ENCODE measurements at places on chromosomes 5 and 9. TPM values are rescaled to one million over a fixed set of nuclear protein-coding genes. Genes with fewer than 3 reads are reported as not detected.

The GPR21 gene
- total RNA-seq = 3.8 TPM

- H3K36me3 ChIP-seq = no peaks in the 10 kb centered on the region
- H3K4me1 ChIP-seq = peaks cover 29% of the 10 kb centered on the region
- peak; percentile 85 for DNase-seq
- H3K4me3 ChIP-seq = peak within 1 kb of the TSS; percentile 88
- peaks cover 9% of the 10 kb centered on the region for H3K27me3 ChIP-seq
- H3K27ac ChIP-seq = peak within 1 kb of the TSS; percentile 90
Observed at GRCh38 chr5:168528521-168529373, at the start of gene FBLL1. FBLL1 (plus strand) TSS chr5:168529305; CDS start chr5:168529505, 200 bp downstream.

DNA sequence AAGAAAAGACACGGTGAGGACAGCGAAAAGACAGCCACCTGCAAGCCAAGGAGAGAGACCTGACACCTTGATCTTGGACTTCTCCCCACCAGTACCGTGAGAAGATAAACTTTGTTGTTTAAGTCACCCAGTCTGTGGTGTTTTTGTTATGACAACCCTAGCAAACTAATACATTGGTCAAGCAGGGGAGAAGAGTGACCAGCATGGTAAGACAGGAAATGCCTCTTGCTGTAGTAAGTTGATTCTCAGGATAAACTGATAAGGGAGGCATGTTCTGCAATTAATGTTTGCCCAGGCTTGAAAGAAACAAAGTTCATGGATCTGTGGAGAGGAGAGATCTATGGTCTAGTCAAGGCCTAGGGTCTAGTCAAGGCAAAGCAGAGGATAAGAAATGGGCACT lies 801.2 kb downstream of the MAT2B start:
- peaks cover 5% of the 10 kb centered on the region for H3K4me1 ChIP-seq
- H3K27me3 ChIP-seq = no peaks in the 10 kb centered on the region
- H3K27ac ChIP-seq = no peak overlapping the region
- H3K36me3 ChIP-seq = no peaks in the 10 kb centered on the region

- no peaks in the 10 kb centered on the region for H3K36me3 ChIP-seq
- peaks cover 3% of the 10 kb centered on the region for H3K27me3 ChIP-seq
- H3K4me1 ChIP-seq = no peaks in the 10 kb centered on the region
- no peak overlapping the region for H3K4me3 ChIP-seq
Observed at GRCh38 chr9:134601764-134602163, 39.8 kb upstream of the COL5A1 start.

The CLINT1 gene
- 38.0 TPM for total RNA-seq

GRCh38 chr9:123319541-123320339 lies 36.3 kb upstream of the CRB2 start:
- DNase-seq = no peak
- no peak overlapping the region for H3K4me3 ChIP-seq
- peaks cover 9% of the 10 kb centered on the region for H3K36me3 ChIP-seq
- H3K4me1 ChIP-seq = no peaks in the 10 kb centered on the region

The IFNA17 gene
- not detected for total RNA-seq

DNA sequence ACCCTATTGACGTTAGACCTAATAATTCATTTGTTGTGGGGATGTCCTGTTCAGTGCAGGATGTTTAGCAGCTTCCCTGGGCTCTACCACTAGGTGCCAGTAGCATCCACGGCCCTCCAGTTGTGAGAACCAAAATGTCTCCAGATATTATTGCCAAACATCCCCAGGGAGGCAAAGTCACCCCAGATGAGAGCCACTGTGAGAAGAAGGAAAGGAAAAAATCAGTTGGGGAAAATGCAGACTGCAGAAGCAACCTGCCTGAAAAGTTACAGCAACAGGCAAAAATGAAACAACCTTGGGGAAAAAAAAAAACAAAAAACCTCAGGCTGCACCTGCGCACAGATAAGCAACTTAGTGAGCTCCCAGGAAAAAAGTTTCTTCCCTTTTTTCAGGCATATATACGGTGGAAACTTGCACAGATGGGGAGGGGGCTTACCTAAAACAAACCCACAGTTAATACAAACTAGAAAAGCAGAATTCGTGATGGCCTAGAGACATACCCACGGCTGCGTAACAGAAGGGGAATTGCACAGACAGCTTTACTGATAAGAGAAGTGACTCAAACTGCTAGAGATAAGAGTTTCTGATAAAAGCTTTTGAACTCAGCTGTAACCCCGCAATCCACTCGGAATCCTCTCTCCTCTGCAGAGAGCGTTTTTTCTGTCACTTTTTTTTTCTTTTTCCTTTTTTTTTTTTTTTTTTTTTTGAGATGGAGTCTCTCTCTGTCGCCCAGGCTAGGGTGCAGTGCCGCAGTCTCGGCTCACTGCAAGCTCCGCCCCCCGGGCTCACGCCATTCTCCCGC lies 29.8 kb upstream of the FBP1 start:
- peaks cover 9% of the 10 kb centered on the region for H3K4me1 ChIP-seq
- H3K27ac ChIP-seq = no peak overlapping the region
- H3K27me3 ChIP-seq = no peaks in the 10 kb centered on the region
- DNase-seq = peak; percentile 54

GRCh38 chr9:124723352-124723751 lies 47.8 kb downstream of the NR6A1 start:
- H3K4me1 ChIP-seq = peaks cover 6% of the 10 kb centered on the region
- DNase-seq = no peak
- no peak overlapping the region for H3K27ac ChIP-seq
- H3K36me3 ChIP-seq = no peaks in the 10 kb centered on the region
- H3K27me3 ChIP-seq = no peaks in the 10 kb centered on the region

DNA sequence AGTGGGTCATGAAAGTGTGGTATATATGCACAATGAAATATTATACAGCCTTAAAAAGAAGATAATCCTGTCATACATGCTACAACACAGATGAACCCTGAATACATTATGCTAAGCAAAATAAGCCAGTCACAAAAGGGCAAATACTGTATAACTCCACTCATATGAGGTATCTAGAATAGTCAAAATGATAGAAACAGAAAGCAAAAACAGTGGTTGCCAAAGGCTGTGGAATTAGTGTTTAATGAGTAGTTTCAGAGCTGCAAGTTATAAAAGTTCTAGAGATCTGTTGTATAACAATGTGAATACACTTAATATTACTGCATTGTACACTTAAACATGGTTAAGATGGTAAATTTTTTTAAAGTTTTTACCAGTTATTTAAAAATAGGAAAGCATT lies 135.0 kb downstream of the OXCT1 start:
- no peak for DNase-seq
- H3K27me3 ChIP-seq = no peaks in the 10 kb centered on the region
- H3K27ac ChIP-seq = no peak overlapping the region
- H3K4me1 ChIP-seq = no peaks in the 10 kb centered on the region
- no peaks in the 10 kb centered on the region for H3K36me3 ChIP-seq

The COL23A1 gene
- 2.9 TPM for total RNA-seq

The GAPT gene
- total RNA-seq = not detected

- H3K27me3 ChIP-seq = peaks cover 2% of the 10 kb centered on the region
- peaks cover 8% of the 10 kb centered on the region for H3K4me1 ChIP-seq
- no peak for DNase-seq
- no peak overlapping the region for H3K27ac ChIP-seq
Observed at GRCh38 chr9:79685577-79685976, 113.8 kb downstream of the TLE4 start.

The SHROOM1 gene
- 5.1 TPM for total RNA-seq

GRCh38 chr9:137499858-137500661 lies 40.9 kb upstream of the NSMF start:
- H3K27me3 ChIP-seq = peaks cover 22% of the 10 kb centered on the region
- H3K4me1 ChIP-seq = peaks cover 4% of the 10 kb centered on the region
- H3K4me3 ChIP-seq = no peak overlapping the region
- no peak for DNase-seq
- H3K36me3 ChIP-seq = peaks cover 16% of the 10 kb centered on the region

DNA sequence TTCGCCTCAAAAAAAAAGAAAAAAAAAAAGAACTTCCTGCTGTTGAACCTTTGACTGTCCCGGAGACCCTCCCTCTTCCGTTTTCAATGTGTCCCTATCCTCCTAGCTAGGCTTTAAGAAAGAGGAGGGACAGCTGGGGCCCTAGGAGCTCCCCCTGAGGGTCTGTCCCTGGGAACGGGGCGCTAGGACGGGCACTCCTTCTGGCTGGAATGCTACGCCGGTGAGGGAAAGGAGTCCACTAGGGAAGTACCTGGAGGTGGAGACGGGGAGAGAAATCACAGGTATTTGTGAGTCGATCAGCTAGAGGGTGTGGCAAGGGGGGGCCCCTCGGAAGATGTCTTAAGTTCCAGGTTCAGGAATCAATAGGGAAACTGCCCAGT lies 4.6 kb downstream of the SIT1 start:
- peak overlapping the region; percentile 95 for H3K27ac ChIP-seq
- peaks cover 24% of the 10 kb centered on the region for H3K4me1 ChIP-seq
- DNase-seq = no peak
- H3K27me3 ChIP-seq = peaks cover 19% of the 10 kb centered on the region
- H3K4me3 ChIP-seq = peak overlapping the region; percentile 100
- peaks cover 5% of the 10 kb centered on the region for H3K36me3 ChIP-seq

GRCh38 chr5:16450163-16450562 lies 15.4 kb downstream of the ZNF622 start:
- no peaks in the 10 kb centered on the region for H3K36me3 ChIP-seq
- no peaks in the 10 kb centered on the region for H3K27me3 ChIP-seq
- H3K27ac ChIP-seq = no peak overlapping the region
- peaks cover 7% of the 10 kb centered on the region for H3K4me1 ChIP-seq
- no peak for DNase-seq

The RAPGEF1 gene
- total RNA-seq = 319 TPM

- no peak for DNase-seq
- no peak overlapping the region for H3K27ac ChIP-seq
- no peak overlapping the region for H3K4me3 ChIP-seq
- H3K36me3 ChIP-seq = no peaks in the 10 kb centered on the region
- no peaks in the 10 kb centered on the region for H3K4me1 ChIP-seq
Observed at GRCh38 chr5:93150311-93151012, 430.6 kb downstream of the NR2F1-AS1 start.

GRCh38 chr5:16936150-16936988 lies at the start of gene MYO10:
MYO10 (minus strand) TSS chr5:16936288; CDS start chr5:16935808, 480 bp downstream.
- peak within 1 kb of the TSS; percentile 69 for H3K27ac ChIP-seq
- DNase-seq = peak; percentile 94
- no peaks in the 10 kb centered on the region for H3K36me3 ChIP-seq
- H3K27me3 ChIP-seq = peaks cover 3% of the 10 kb centered on the region
- peaks cover 17% of the 10 kb centered on the region for H3K4me1 ChIP-seq

The IL33 gene
- total RNA-seq = not detected

The CTXN3 gene
- total RNA-seq = not detected

The CATSPER3 gene
- total RNA-seq = 0.54 TPM

GRCh38 chr9:126818482-126818881 lies 13.6 kb downstream of the ZBTB43 start:
- no peak overlapping the region for H3K27ac ChIP-seq
- no peaks in the 10 kb centered on the region for H3K27me3 ChIP-seq
- no peaks in the 10 kb centered on the region for H3K4me1 ChIP-seq
- no peak overlapping the region for H3K4me3 ChIP-seq

DNA sequence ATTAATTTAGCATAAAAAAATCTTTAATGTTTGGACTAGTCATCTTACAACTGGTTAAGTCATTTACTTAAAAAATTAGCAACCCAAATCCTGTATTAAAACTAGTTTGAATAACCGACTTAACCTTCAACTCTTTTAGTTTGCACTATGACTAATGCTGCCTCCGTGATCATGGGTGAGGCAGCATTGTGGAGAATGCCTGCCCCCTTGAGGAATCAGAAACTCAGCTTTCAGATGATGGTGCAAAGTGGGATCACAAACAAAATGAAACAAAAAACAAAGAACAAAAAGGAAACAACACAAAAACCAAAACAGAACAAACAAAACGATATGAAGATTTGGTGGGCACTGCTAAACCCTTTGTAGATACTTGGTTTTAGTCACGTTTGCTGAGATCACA lies 127.0 kb upstream of the PALM2AKAP2 start:
- peaks cover 4% of the 10 kb centered on the region for H3K36me3 ChIP-seq
- no peak overlapping the region for H3K4me3 ChIP-seq
- no peaks in the 10 kb centered on the region for H3K4me1 ChIP-seq

GRCh38 chr9:92664394-92665152 lies 5.4 kb downstream of the IPPK start:
- H3K27ac ChIP-seq = peak overlapping the region; percentile 40
- peaks cover 10% of the 10 kb centered on the region for H3K4me1 ChIP-seq
- H3K4me3 ChIP-seq = no peak overlapping the region

The ADAMTS12 gene
- 0.54 TPM for total RNA-seq

The ADRB2 gene
- not detected for total RNA-seq

- no peak for DNase-seq
- H3K27ac ChIP-seq = no peak overlapping the region
- no peak overlapping the region for H3K4me3 ChIP-seq
- H3K4me1 ChIP-seq = peaks cover 15% of the 10 kb centered on the region
- no peaks in the 10 kb centered on the region for H3K36me3 ChIP-seq
Observed at GRCh38 chr5:154112255-154112654, 73.5 kb downstream of the MFAP3 start.

DNA sequence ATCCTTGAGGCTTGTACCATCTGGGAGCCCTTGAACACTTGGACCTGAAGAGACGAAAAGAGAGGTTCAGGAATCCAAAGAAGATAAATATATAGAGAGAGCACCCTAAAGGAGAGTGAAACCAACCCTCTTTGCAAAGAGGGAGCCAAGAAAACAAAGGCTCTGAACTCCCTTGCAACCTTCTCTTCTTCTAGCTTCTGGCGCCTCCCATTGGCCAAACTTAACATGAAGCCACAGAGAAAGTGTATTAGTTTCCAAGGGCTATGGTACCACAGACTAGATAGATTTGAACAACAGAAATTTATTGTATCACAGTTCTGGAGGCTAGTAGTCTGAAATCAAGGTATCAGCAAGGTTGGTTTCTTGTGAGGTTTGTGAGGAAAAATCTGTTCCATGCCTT lies 175.1 kb downstream of the HCN1 start:
- no peak overlapping the region for H3K4me3 ChIP-seq
- H3K27ac ChIP-seq = peak overlapping the region; percentile 43
- DNase-seq = peak; percentile 70
- H3K4me1 ChIP-seq = no peaks in the 10 kb centered on the region

The TLN1 gene
- total RNA-seq = 56.2 TPM

- H3K4me1 ChIP-seq = peaks cover 8% of the 10 kb centered on the region
- H3K27me3 ChIP-seq = peaks cover 2% of the 10 kb centered on the region
- DNase-seq = no peak
- H3K27ac ChIP-seq = no peak overlapping the region
Observed at GRCh38 chr5:77140350-77140749, 53.3 kb upstream of the ZBED3 start.

Data from glutamatergic neuron (in vitro differentiated cells).